Right ventricle myocardium inferior (tissue), 1 donor: ENCODE measurements at places on chromosomes 16 and 17.
A peak's percentile ranks its signal among the peaks of the same experiment; 100 is the strongest.

DNA sequence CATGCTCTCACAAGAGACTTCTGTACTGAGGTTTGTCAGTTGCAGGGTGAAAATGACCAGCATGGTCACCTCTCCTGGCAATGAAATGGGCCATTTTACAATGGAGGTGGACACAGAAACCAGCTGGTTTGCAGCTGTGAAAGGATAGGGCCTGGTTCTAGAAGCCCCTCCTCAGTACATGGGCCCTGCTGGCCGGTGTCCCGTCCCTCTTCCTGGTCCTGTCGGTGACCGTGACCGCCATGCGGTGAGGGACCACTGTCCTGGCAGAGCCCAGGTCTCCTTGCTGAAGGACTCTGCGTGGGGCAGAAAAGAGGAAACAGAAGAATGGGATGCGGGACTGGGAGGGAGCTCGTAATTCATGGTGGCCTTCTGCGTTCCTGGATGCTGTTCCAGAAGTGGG lies 76.0 kb upstream of the ZNF423 start:
- DNase-seq: no peak

DNA sequence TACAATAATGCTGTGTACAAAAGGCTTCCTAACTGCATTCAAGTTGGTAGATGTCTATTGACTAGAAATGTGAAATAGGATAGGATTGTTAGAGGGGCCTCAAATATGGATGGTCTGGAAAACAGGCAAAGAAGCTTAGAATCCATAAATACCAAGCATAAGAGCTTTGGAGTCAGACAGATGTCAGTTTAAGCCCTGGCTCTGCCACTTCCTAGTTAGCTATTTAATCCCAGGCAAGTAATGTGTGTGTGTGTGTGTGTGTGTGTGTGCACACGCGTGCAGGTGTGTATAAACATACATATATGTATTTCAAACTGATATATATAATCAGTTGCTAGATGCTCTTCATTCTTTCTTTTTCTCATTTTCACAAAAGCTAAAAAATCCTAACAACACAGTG lies 66.7 kb downstream of the MMD start:
- DNase-seq: no peak

DNA sequence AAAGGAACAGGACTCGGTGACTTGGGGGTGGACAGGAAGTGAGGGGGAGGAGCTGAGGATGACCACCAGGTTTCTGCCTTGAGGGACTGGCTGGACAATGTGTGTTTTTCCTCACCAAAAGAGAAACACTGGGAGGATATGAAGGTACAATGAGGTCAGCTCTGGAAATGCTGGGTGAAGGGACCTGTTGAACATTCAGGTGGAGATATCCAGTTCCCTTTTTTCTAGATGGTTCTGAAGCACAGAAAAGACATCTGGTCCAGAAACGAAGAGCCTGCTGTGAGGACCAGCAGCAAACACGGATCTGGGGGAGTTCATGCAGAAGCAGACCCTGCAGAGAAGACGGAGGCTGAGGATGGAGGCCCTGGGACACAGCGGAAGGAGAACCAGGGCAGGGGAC lies 17.5 kb downstream of the ARHGAP17 start:
- no peak for DNase-seq

- no peak for DNase-seq
Observed at GRCh38 chr16:25060920-25061319, 45.8 kb upstream of the ARHGAP17 start.

DNA sequence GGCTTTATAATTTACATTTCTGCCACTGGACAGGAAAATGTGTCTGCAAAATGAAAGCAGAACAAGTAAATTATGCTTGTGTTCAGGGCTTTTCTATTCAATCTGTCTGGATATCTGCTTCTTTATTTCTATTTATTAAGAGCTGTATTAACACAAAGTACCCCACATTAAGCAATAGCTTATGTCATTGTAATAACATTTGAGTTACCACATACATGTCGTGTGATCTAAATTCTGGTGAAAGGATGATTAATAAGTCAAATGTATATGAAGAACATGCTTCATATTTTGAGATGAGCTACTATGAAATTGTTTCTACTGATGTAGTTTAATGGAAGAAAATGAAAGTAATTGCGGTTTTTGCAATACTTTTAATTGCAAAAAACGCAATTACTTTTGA lies 238.2 kb downstream of the KCNJ2 start:
- no peak for DNase-seq

- peak; percentile 55 for DNase-seq
Observed at GRCh38 chr17:83189044-83190003, 109.9 kb downstream of the METRNL start.

- DNase-seq: no peak
Observed at GRCh38 chr16:27267037-27267677, 1.4 kb downstream of the NSMCE1 start.

- DNase-seq: no peak
Observed at GRCh38 chr17:75570772-75571171, 16.8 kb upstream of the MYO15B start.

GRCh38 chr17:80970044-80970761 lies 21.4 kb upstream of the CHMP6 start:
- DNase-seq: no peak

DNA sequence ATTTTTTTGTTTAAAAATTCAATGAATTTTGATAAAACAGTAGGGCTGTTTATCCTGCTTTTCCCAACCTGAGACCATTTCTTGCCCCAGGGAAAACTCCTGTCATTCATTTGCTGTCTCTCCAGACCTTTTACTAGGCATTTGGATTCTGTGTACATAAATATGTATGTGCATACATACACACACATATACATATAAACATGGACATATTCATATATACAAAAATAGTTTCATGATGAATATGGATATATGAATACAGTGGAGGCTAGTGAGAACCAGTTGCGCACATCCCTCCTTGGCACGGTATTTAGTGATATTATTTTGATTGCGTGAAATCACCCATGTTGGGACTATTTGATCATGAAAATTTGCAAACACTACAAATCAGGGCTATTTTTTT lies 269.9 kb downstream of the BCAS3 start:
- DNase-seq: no peak

- no peak for DNase-seq
Observed at GRCh38 chr17:27824745-27825144, 24.4 kb upstream of the NOS2 start.

DNA sequence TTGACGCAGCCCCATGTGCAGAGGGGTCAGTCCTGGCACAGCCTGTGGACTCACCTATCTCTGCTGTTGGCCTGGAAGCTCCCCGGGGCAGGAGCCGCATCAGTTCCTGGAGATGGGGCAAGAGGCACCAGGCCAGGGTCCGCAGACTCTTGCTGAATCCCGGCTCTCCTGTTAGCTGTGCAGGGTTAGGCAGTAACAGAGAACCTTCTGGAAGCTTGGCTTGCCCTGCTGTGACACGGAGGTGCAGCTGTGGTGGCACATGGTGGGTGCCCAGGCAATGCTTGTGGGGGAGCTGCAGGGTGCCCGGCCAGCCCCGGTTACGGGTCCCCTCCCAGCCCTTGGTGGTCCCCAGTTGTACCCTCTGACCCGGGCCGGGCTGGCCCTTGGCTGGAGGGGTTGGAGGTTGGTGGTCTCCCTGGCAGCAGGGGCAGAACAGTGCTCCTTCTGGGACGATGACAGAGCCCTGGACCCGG lies 26.0 kb upstream of the ZNF469 start:
- no peak for DNase-seq

- DNase-seq: no peak
Observed at GRCh38 chr17:55652114-55652823, 70.4 kb downstream of the TMEM100 start.

DNA sequence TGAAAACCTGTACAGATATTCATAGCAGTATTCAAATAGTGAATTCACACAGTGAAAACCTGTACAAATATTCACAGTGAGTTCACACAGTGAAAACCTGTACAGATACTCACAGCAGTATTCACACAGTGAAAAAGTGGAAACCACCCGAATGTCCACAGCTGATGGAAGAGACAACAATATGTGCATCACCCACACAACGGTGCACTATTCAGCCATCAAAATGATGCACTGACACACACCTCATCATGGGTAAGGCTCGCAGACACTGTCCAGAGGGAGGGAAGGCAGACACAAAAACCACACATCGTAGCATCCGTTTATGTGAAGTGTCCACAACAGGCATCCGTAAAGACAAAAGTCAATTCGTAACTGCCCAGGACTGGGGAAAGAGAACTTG lies 100.9 kb downstream of the VPS53 start:
- DNase-seq: no peak

DNA sequence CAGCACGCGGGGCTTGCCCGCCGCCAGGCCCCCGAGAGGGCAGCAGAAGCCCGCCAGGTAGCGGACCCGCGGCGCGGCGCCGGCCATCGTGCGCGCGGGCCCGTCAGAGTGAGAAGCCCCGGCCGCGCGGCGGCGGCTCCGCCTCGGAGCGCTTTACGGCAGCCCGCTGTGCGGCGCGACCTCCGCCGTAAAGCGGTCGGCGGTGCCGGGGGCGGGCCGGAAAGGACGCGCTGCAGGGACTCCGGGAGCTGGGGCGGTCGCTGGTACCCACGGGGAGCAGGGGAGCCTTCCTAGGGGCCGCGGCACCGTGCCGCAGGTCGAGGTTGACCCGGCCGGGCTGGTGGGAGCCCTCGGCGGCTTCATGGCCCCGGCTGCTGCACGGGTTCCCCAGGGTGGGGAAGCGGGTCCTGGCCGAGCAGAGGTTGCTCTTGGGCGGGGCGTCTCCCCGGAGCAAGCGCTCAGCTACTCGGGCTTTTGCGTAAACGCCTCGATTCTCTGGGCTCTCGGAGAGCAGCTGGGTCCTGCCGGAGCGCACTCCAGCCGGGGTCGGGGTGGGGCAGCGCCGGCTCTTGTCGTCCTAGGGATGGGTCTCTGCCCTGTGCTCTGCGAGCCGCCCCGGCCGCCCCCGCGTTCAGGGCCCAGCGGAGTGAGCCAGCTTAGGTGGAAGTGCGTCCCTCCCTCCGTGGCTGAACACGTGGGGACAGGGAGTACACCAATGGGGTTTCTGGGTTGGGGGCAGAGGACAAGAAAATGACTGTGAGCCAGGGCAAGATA lies at the start of gene FAAP100:
FAAP100 (minus strand) TSS at position 110 of the 774 bp plus-strand sequence; CDS start at position 87, 23 bp downstream.
- peak; percentile 92 for DNase-seq

GRCh38 chr17:34178092-34178491 lies 77.0 kb upstream of the CCL2 start:
- DNase-seq: no peak

DNA sequence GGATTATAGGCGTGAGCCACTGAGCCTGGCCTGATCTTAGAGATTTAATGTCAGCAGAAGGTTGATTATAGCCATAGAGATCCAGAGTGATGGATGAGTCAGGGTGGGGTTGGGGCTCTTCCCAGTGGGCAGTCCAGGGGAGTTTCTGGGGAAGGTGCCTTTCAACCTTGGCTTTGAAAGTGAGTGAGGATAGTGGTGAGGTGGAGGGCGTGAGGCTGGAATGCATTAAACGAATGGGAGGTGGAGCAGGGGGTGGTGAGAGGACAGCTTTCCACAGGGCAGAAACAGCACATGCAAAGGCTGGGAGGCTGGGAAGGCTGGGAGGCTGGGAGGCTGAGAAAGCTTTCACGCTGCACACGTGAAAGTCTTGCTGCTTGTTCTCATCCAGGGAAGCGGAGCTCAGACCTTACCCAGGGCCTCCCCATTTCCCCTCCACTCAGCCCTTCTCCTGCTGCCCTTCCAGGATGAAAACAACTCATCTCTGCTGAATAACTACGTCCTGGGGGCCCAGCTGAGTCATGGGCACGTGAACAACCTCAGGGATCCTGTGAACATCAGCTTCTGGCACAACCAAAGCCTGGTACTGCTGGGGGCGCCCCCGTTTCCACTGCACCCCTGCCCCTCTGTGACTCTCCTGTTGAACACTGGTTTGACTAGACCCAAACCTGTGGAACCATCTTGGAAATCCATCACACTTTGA lies 22.3 kb downstream of the ADGRG5 start:
- DNase-seq: no peak

- no peak for DNase-seq
Observed at GRCh38 chr17:39564211-39564848, 43.4 kb downstream of the NEUROD2 start.

GRCh38 chr17:8946476-8946875 lies 19.0 kb downstream of the PIK3R5 start:
- no peak for DNase-seq

DNA sequence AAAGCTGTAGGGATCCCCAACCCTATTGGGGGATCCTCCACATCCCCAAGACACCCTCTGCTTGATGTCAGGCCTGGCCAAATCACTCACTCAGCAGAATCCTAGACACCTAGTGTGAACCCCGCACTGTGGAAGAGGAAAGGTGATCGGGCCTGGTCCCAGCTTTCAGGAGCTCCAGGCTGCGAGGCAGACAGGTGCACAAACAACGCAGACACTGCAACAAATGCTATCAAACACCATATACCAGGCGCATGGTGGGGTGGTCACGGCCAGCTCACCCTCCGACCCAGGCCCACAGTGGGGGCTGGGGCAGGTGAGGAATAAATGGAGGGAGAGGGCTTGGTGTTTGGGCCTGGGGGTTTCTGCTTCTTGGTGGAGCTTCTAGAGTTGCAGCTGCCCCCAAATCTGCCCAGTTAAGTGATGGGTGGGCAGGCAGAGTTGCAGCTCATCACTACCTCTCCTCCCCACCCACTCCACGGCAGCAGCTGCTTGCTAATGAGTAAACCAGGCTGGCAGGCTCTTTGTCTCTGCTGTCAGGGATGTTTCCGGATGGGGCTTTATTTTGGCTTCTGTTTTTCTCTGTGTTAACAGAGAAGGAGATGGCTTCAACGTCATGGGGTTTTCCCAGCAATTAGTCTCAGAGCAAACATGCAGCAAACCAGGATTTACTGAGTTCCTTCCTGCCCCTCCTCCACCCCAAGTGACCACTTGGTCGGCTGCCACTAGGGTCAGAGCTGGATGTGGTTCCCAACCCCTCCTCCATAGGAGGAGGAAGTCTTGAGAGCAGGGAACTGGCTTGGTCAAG lies 46.6 kb downstream of the PECAM1 start:
- DNase-seq: peak; percentile 87

- DNase-seq: no peak
Observed at GRCh38 chr17:19579867-19580565, 46.4 kb downstream of the SLC47A1 start.

DNA sequence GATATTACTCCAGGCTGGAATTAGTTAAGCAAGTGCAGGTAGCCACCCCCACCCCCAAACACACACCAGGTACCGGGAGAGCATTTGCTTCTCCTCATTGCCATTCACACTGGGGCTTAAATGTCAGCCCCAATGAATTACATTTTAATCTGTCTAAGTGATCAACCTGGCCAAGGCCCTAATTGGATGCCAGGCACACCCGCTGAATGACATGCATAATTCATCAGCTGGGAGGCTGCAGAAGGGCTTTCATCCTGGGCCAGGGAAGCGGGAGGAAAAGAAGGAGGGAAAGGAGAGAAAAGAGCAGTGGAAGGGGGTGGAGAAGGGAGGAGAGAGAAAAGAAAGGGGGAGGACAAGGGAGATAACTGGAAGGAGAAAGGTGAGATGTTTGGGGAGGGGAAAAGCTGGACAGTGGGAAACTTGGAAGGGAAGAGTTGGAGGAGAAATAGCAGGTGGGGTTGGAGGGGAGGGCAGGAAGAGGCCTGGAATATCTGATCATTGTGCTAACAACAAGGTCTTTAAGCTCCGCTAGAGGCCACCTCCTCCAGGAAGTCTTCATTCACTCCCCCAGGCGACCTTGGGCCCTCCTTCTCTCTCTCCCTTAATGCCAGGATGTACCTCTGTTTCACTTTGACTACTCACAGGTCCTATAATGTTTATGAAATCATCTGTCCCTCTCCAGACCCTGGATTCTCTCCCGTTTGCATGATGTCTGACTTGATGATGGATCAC lies 40.1 kb upstream of the CES5A start:
- no peak for DNase-seq
